ENCODE measurements at places on chromosomes 1 and 21.

DNA sequence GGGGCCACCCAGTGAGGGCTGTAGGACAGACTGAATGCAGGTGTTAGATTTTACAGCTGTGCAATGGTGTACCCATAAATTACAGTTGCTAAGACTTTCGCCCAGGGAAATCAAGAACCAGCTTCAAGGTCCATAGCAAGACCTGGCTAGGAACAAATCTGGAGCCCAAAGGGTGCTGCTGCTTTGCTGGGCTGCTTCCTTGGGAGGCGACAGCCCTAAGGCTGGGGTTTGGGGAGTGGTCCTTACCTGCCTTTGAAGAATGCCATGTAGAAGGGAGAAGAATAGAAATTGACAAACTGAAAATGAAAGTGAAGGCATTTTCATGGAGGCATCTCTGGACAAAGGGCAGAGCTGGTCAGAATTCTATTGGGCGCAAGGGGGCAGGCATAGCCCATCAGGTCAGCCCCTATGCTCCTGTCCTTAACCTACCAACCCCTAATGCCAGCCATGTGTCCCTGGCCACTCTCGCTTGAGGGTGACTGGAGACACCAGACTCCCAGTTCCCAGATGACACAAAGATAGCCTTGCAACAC lies 7.6 kb upstream of the ARHGEF19 start:
- no peak for DNase-seq

GRCh38 chr1:11042995-11043874 lies 3.8 kb downstream of the MASP2 start:
- DNase-seq, result no peak

- no peak for DNase-seq
Observed at GRCh38 chr1:17933501-17933900, 174.1 kb upstream of the IGSF21 start.

- DNase-seq, result no peak
Observed at GRCh38 chr1:94823116-94823515, 3.0 kb downstream of the SLC44A3 start.

- DNase-seq, result no peak
Observed at GRCh38 chr21:29511096-29511495, 212.4 kb downstream of the BACH1 start.

GRCh38 chr21:45511661-45512431 lies 30.4 kb downstream of the SLC19A1 start:
- no peak for DNase-seq

DNA sequence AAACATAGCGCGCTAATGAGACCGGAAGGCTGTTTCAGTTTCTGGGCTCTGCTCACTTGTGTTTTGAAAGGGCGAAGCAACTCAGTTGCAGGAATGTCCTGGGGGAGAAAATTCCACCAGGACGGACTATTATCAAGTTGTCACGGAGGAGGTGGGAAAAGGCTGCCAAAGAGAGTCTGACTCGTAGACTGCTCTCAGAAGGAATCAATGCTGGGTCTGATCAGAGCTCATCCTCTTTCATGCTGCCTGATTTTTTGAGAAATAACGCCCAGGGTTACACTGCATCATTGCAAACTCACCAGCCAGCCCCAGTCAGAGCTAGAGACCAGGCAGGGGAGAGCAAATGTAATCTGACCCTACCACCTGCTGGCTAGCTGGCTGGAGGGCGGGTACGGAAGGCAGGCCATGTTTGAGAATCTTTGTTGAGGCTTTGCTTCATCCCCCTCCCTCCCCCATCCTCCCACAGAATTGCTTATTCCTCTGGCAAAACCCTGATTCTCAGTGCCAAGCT lies 36.4 kb upstream of the BCL9 start:
- DNase-seq, result peak; percentile 48

- peak; percentile 56 for DNase-seq
Observed at GRCh38 chr1:174022080-174022975, at the start of gene RC3H1. RC3H1 (minus strand) TSS chr1:174022357; CDS start chr1:173992985, 29,372 bp downstream.

DNA sequence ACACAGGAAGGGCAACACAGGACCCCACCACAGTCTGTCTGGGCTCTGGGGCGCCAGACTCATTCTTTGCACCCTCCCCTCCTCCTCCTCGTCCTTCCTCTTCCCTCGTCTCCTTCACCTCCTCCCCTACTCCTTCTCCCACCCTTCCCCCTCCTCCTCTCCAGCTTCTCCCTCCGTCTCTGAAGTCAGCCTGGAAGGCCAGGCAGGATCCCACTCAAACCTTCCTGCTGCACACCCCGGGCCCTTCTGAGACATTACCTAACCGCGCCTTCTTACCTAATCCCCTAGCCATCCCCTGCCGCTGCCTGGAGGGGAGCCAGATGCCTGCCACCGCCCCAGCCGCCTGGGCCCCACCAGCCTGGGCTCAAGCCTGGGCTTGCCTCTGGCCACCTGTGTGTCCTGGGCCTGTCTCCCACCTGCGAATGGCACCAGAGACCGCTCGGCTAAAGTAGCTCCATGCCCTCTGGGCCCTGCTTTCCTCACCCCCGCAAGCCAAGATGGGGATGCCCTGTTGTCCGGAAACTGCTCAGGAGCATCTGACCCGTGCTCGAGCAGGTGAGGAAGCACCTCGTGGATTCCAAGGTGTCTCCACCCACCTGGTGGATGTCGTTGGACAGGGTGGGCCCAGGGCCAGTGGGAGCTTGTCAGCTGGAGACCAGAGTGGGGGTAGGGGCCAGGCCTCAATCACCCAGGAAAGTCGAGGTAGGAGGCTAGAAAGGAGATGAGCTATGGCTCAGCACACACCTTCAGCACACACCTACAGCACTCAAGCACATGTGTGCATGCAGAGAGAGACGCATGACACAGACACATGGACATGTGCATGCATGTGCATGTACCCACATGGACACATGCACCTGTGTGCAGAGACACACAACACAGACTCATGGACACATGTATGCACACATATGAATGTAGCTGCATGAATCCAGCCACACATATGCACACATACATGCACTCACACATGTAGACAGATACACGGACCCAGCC lies 31.9 kb downstream of the WNT9A start:
- DNase-seq, result no peak
